Umbilical cord (tissue), 2 donors: ENCODE measurements at places on chromosomes 6 and 20.
A peak's percentile ranks its signal among the peaks of the same experiment; 100 is the strongest.

DNA sequence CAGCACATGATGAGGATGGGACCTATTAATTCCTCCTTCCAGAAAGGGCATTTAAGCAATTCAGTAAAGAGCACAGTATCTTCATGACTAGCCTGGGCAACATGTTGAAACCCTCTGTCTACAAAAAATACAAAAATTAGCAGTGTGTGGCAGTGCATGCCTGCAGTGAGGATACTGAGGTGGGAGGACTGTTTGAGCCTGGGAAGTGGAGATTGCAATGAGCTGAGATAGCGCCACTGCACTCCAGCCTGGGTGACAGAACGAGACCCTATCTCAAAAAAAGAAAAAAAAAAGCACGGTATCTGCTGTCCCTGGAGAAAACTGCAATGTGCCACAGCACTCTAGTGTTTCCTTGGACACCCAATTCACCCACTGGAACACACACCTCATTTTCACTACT lies 18.4 kb downstream of the SAMD3 start:
- DNase-seq: no peak

- no peak for DNase-seq
These were observed 4.9 kb upstream of the SAMD5 start for GRCh38 chr6:147503587-147503986.

DNA sequence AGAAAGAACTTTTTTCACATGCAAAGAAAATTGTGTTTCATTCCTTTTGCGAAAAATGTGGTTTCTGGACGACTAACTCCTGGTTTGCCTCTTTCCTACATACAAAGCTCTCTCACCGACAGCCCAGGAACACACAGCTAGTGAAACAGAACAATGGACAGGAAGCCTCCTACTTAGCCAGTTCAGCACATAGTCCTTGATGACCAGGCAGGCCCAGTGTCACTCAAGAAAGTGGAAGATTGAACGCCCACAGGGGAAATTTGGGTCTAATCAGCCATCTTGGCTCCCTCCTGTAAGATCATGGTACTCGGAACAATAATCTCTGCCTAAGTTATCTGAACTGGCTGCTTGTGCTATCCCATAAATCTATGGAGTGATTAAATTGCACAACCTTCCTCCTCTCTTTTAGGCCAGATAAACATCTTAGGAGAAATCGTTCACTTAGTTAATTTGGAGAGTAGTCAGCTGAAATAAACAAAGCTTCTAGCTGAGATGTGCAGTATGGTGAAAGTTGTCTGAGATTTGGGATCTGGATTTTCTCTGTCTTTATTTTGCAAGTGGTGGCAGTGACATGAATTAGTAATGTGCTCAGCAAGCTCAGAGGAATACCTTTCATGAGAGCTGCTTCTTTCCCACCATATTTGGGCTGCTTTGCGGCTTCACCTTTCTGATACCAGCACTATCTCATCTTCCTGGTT lies 147.0 kb downstream of the MTFR2 start:
- peak; percentile 58 for DNase-seq

DNA sequence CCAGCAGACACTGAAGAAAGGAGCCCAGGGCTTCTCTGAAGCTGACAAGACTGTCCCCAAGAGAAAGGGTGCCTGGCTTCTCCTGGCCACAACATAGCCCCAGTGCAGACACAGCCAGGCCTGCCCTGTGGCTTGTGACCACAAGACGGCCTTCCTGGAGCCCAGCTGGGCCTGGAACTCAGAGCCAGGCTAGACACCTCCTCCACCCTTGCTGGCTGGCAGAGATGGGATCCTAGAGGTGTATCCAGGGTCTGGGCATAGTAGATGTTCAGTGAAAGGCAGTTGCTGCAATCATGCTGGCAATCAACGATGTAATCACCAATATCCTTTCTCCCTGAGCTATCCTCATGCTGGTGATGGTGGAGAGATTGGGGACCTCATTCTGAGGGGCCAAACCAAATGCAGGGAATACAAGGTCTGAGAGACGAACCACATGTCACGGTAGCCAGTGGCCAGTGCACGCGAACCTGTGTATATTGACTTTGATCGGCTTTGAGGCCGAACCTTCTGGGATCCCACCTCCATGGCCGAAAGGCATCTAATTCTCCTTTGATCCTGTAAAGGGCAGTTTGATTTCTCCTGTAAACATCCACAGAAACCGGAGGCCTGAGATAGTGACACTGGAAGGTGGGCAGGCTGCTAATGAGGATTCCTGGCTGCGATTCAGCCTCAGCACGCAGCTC lies 115.2 kb downstream of the PSMB1 start:
- no peak for DNase-seq

DNA sequence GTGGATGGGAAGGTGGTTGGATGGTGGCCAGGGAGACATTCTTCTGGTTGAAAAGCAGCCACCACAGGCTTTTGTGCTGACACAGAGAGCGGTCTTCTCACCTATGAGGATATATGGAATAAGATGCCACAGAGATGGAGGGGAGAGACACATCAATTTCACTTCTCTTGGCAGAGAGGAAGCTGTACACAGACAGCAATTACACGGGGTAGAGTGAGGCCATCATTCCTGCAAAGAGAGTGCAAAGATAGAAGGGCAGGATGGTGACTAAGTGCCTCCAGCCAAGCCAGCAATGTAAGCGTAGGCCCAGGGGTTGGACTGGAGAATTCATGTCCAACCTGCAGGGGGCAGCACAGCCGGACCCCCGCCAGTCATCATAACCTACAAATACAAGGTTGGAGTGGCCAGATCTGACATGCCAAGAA lies 56.4 kb downstream of the NRN1 start:
- no peak for DNase-seq

DNA sequence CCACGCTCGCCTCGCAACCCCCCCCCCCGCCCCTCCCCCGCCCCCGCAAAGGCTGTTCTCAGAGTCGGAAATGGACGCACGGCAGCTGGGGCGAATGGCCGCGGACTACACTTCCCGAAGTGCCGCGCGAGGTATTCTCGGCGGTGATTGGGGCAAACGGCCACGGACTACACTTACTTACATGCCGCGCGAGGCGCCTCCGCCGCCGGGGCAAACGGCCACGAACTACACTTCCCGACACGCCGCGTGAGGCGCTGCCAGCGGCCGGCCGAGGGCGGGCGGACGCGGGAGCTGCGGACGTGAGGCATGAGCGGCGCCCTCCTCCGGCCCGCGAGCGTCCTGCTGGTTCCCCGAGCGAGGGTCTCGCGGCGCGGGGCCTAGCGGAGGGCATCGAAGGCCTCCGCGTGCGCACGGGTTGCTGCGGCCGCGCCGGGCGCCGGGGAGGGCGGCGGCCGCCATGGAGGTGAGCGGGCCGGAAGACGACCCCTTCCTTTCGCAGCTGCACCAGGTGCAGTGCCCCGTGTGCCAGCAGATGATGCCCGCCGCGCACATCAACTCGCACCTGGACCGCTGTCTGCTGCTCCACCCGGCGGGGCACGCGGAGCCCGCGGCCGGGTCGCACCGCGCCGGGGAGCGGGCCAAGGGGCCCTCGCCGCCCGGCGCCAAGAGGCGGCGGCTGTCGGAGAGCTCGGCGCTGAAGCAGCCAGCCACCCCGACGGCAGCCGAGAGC lies at the start of gene WRNIP1:
WRNIP1 (plus strand) TSS at position 228 of the 730 bp plus-strand sequence; CDS start at position 458, 230 bp downstream.
- DNase-seq: peak; percentile 99

GRCh38 chr6:169950558-169950957 lies 199.1 kb downstream of the ERMARD start:
- DNase-seq: no peak

DNA sequence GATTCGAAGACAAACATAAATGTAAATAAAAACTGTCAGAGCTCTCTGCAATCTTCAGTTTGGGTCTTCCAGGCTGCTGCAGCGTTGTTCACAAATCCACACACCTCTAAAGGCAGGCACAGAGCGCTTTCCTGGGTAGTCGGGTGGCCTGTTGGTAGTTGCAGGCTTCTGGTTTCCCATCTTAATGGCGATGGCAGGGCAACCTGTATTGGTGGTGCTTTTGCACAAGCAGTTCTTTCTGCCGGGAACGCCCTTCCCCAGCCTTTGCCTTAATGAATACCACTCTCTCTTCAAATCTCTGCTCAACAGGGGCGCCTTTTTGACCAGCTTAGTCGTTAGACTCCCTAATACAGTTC lies 723 bp upstream of the IFT52 start:
- DNase-seq: no peak

DNA sequence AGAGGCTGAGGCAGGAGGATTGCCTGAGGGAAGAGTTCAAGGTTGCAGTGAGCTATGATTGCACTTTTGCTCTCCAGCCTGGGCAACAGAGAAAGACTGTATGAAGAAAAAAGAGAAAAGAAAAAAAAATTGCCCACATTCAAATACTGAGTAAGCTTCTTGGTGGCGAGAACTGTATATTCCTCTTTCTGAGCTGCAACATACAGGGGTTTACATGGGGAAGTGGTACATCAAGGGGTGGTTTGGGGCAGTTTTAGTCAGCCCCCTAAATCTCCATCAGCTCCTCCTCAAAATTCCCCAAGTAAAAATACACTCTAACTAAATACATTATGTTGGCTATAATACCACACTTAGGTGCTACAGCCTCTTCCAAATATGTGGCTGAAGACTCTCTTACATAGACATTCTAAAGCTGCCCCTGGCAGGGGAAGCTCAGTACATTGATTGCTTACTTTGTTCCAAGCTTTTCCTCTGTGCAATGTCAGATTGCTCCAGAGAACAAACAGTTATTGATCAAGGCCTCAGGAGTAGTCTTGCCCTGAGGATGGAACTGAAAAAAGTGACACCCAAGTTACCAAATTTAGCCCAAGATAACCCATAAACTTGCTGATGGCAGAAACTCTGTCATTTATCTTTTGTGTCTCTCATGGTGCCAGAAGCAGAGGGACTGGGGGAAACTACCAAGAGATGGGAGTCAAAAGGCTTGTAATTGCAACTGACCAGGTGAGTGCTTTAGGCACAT lies 107.4 kb upstream of the RIPOR2 start:
- no peak for DNase-seq

- peak; percentile 45 for DNase-seq
These were observed 1.1 kb upstream of the SLC22A23 start for GRCh38 chr6:3457710-3458602.

DNA sequence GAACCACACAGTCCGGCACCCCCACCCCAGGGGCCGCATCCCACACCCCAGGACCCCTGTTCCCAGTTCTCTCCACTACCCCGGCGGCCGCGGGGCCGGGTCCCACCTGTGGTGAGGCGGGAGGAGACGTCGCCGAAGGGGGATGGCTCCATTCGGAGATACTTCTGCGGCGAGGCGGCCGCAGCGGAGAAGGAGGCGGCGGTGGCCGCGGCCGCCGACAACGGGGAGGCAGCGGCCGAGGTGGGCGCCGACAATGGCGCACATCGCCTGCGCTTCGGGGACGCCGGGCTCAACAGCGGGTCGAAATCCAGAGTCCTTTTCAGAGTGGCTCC lies 723 bp downstream of the AKIRIN2 start:
- peak; percentile 24 for DNase-seq

DNA sequence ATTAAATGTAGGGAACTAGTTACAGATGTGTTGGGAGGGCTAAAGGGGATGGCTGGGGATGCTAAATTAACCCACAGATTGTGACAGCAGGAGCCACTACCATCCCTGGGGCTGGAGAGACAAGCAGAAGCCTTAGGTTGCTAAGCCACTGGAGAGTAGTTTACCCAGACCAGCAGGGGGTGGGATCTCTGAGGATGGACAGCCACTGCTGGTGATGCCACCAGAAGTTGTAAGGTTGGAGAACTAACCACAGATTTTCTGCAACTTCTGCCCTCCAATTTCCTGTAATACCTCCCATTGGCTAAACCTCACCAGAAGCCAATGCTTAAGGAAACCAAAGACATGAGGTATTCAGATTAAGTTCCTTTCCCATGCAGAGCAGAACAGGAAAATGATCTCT lies 139.6 kb upstream of the NOX3 start:
- no peak for DNase-seq

DNA sequence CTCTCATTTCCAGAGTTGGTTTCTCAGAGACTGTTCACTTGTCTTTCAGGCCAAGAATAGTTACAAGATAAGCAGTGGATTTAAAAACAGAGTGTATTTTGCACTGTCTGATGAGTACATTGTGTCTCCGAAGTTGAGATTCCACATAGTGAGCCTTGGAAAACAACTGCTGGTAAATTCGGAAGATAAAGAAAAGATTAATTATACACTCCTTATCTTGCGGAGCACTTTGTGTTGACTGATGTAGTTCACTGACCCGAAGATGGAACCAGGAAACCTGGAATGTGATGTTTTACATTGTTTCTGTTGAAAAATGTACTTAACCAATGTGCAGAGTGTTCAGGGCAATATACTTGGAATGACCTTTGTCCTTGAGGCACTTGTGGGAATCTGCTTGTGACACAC lies 51.0 kb downstream of the ANKS1A start:
- DNase-seq: no peak

DNA sequence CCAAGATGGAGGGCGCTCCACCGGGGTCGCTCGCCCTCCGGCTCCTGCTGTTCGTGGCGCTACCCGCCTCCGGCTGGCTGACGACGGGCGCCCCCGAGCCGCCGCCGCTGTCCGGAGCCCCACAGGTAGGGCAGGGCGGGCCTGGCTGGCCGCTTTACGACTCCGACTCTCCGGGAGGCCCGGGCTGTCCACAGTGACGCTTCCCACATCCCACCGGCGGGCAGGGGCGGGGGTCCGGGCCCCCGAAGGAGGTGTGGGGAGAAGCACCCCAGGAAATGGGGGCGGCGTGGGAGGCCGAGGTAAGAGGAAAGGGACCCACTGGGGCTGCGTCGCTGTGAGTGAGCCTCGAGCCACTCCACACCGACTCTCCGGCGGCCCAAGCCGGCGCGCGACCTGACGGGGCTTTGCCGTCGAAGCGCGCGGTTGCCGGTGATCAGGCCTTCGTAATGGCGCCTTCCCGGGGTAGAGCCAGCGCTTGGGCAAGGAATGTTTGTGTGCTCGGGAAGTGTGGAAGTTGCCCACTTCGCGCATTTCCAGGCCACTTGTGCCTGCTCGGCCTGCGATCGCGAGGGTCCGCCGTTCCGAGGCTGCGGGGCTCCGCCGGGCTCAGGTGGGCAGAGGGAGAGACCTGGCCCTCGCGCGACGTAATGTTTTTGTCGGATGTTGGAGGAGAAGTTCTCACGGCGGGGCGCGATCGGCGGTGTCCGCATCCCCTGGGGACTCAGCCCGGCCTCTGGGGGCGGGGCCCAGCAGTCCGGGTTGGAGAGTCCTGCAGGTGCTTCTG lies 427 bp downstream of the GINM1 start:
- no peak for DNase-seq

GRCh38 chr20:62956387-62957135 lies 4.1 kb downstream of the SLC17A9 start:
- no peak for DNase-seq

DNA sequence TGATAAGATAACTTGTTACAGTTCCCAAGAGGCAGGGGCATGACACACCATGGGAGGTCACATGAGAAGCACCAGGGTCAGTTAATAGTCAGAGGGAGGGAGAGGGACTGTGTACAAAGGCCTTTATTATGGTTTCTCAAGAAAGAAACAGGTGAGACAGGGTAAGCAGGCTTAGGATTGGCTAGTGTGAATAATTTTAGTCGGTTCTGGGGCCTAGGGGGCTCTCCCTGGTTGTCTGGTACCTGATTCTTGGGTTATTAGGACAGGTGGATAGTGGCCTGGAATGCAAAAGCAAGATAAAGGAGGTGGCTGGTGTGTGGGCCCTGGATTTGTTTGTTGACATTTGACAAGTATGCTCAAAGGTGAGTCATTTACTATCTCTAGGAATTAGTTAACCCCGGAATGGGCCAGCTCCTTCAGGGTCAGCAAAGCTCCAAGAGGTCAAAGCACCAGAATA lies 49.4 kb upstream of the MCUR1 start:
- no peak for DNase-seq

- no peak for DNase-seq
These were observed 25.2 kb upstream of the GTSF1L start for GRCh38 chr20:43752051-43752360.
